Hematopoietic multipotent progenitor cell treated with erythropoietin and hydrocortisone succinate and interleukin-3 and kit ligand, for 8 days (in vitro differentiated cells): ENCODE measurements at places on chromosomes 5 and 9.

- no peak for DNase-seq
Measured at GRCh38 chr9:137486141-137486490, 27.0 kb upstream of the NSMF start.

DNA sequence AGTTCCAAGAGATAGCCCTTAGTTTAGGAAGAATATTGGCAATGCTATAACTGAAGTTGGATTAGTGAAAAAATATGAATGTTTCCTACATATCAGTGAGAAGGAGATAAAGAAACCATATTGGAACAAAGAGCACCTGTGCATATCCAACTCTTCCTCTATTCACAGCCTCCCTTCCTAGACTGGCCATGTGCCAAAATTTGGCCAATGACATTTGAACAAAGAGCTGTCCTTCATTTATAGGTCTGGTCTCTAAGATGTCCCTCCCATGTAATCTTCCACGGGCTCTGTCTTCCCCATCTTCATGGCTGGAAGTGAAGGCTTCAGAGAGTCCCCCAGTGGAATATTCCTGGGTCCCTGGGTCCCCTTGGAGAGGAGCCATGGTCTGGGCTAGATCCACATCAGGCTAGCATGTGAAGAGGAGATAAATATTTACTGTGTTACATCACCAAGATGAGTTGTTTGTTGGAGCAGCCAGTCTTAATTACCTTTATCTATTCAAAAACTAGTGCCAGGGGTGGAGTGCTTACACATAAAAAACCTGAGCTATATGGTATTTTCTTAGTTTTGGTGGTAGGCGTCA is 190.0 kb upstream of the S1PR3 start:
- DNase-seq, result no peak

- no peak for DNase-seq
Measured at GRCh38 chr9:19281801-19282200, 51.3 kb downstream of the DENND4C start.

DNA sequence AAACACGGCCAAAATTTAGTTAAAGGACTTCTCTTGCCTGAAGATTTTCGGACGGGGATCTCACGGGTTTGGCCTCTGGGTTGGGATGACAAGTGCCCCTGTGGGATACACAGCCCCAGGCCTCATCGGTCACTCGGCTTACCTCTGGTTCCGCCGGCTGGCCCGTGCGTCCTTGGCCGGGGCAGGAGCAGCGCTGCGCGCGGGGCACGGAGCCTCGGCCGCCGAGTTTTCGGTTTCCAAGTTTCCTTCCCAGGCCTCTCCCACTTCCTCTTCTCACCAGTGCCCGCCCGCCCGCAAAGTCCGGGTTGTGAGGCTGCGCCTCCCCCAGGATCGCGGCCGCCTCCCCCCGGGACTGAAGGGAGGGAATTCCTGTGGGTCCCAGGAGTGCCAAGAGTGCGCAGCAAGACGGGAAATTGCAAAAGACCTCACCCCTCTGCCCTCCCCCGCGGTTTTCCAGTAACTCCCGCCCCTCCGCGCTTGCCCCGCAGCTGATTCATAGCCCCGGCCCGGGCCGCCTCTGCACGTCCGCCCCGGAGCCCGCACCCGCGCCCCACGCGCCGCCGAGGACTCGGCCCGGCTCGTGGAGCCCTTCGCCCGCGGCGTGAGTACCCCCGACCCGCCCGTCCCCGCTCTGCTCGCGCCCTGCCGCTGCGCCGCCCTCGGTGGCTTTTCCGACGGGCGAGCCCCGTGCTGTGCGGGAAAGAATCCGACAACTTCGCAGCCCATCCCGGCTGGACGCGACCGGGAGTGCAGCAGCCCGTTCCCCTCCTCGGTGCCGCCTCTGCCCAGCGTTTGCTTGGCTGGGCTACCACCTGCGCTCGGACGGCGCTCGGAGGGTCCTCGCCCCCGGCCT is at the start of gene OSMR:
Gene OSMR, plus strand, starts transcription at position 487 of the 853 bp plus-strand sequence. CDS start 23,033 bp downstream, outside the sequence.
- no peak for DNase-seq

GRCh38 chr5:170534177-170534576 is 30.4 kb downstream of the KCNIP1 start:
- no peak for DNase-seq

GRCh38 chr5:125228363-125229070 is 482.1 kb upstream of the ZNF608 start:
- DNase-seq, result no peak
